T-helper 17 cell (primary cell): ENCODE measurements at places on chromosomes 13 and 19.
A peak's percentile ranks its signal among the peaks of the same experiment; 100 is the strongest.

- no peak for DNase-seq
Measured at GRCh38 chr19:55176076-55176475, 4.0 kb downstream of the SYT5 start.

DNA sequence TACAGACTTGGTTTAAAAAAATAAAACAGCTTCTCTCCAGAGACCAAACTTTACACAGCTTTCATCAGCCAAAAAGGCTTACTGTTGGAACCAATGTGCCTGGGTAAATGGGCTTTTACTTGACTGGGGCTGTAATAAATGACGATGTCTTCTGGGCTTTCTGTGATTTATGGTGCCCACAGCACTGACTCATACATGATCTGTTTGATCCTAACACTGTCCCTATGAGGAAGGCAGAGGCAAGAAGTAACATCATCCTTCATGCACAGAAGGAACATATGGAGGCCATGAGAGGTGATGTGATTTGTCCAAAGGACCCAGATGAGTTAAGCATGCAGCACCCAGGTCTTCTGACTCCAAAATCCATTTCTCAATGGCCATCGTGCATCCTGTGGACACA is 77.4 kb downstream of the DOCK9 start:
- DNase-seq = no peak

- DNase-seq = no peak
Measured at GRCh38 chr13:60012488-60012887, 151.2 kb downstream of the DIAPH3 start.

DNA sequence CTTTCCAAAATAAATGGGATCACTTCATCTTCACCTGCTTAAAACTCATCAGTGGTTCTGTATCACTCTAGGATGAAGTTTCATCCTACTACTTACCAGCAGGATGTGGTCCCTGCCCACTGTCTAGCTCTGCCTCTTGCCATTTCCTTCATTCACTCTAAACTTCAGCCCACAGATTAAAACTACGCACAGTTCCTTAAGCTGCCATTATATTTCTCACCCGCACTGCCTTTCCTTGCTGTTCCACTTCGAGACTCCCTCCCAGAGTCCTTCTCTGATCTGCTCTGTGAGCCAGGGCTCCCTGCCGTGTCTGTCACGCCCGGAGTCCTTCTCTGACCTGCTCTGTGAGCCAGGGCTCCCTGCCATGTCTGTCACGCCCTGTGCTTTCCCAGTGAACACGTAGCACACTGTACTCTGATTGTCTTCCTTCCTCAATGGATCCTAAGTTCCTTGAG is 52.0 kb upstream of the NPAS1 start:
- no peak for DNase-seq

DNA sequence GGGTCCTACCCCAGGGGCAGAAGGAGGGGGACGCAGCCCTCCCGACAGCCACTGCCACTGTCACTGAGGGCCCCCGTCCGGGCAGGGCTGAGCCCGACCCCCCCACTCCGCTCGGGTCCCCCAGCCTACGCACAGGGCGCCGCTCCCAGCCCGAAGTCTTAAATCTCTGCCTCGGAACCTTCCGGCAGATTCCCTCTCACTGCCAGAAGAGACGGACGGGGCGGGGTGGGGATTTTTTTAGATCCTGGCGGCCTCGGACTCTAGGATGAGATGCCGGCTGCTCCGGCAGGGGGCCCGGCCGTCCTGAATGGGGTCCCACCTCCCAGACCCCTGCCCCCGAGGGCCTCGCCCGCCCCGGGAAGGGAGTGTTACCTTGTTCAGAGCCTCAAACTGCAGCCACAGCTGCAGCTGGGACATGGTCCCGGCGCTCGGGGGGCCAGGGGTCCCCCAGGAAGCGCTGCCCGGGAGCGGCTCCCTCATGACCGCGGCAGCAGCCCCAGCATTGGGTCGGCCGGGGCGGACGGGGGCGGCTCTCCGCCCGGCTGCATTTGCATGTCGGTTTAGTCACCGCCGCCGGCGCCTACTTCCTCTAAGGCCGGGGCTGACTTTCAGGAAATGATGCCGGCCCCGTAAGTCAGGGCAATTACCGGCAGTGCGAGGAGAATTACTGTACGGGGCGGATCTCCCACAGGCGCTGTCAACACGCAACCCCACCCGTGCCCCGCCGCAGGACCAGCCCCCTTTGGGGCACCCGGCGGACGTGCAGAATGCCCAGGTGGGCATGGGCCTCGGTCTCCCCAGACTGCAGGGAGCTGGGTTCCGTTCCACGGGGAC is 28.1 kb downstream of the GPX4 start:
- DNase-seq = peak; percentile 64

DNA sequence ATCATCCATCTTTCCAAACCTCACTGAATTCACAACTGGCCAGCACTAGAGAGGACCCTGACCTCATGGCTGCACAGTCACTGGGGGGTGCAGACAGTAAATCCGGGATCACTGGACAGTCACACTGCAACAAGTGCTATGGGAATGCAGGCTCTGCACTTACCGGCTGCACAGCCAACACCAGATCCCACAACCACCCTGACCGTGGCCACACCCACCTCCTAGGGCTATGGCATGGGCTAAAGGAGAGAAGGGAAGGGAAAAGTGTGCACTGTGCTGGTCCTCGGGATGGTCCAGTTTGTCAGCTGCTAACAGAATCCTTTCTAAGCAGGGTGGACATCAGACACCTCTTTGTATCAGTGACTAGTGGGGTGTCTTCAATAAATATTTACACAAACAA is 118.2 kb downstream of the MIPEP start:
- no peak for DNase-seq

GRCh38 chr13:111904166-111904565 is 162.8 kb upstream of the SOX1 start:
- no peak for DNase-seq

DNA sequence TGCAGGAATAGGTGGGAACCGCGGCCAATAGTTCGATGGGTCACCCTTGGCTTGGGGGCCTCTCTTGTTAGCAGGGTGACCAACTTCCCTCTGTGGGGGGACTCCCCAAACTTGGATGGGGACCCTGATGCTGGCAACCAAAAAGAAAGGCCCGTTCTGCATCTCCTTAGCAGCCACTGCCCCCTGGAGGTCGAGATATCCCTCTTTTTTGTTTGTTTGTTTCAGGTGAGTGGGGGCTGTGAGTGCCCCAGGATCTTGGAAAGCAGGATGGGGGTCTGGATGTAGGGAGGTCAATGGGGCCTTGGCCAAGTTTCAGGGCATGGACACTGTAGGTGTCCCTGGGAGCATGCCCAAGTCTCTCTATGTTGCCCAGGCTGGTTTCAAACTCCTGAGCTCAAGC is 7.7 kb upstream of the CRTC1 start:
- no peak for DNase-seq

DNA sequence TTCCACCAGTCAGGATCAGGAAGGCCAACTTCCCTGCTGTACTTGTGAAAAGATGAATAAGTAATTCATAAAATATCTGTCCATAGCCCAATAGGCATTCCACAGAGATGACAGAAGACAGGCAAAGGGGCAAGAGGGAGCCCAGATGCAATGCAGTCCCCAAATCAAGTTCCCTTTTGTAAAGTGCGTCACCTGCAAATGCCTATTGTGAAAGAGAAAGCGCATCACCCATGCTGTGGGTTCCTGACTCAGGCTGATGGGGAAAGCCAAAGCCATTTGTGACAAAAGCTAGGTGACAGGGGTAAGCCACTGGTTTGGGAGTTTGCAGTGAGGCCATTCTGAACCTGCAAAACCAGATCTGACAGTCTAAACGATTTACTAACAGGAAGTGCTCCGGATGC is 157.5 kb upstream of the ZNF536 start:
- DNase-seq = no peak

DNA sequence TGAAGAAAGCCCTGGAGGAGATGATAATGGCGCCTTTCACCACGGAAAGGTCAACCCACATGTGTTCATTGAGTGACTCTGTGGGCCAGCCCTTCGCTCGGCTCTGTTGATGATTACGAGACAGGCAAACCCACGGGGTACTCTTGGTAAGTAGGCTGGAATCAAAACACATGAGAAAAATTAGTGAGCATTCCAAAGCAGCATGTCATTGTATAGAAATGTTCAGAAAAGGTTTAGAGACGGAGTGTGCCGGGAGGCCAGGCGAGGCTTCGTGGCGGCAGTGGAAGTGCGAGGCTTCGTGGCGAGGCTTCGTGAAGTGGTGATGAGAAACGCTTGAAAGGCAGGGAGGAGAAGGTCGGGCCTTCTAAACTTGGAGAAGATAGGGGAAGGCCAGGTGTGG is 144.3 kb downstream of the ZNF536 start:
- no peak for DNase-seq
